ENCODE measurements at places on chromosomes 1 and 21. TPM values are rescaled to one million over a fixed set of nuclear protein-coding genes. Genes with fewer than 3 reads are reported as not detected.

GRCh38 chr1:156390469-156391365 lies 21.7 kb downstream of the RHBG start:
- DNase-seq, result no peak

GRCh38 chr1:224609333-224609732 lies 6.8 kb upstream of the CNIH3 start:
- DNase-seq, result no peak

DNA sequence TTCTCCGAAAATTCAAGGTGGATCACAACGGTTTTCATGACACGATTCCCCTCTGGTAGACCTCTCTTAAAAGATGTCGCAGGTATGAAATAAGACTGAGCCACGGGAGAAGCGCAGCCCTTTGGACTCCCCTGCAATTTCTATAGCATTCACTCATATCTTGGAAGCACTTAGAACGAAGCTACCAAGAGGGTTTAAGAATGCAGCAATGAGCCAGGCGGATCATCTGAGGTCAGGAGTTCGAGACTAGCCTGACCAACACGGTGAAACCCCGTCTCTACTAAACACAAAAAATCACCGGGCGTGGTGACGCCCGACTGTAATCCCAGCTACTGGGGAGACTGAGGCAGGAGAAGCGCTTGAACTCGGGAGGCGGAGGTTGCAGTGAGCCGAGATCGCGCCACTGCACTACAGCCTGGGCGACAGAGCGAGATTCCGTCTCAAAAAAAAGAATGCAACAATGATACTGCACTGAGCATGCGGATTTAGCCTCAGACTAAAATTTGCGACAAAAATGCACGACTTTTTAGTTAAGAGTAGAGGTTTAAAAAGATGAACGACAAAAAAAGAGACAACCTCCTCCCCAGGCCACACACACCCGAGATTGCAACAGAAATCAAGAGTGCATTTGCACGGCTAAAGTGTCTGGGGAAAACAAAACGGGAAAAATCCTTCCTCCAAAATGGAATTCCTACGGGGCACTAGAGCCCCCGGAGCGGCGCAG lies 743 bp downstream of the TOMM20 start:
- no peak for DNase-seq

DNA sequence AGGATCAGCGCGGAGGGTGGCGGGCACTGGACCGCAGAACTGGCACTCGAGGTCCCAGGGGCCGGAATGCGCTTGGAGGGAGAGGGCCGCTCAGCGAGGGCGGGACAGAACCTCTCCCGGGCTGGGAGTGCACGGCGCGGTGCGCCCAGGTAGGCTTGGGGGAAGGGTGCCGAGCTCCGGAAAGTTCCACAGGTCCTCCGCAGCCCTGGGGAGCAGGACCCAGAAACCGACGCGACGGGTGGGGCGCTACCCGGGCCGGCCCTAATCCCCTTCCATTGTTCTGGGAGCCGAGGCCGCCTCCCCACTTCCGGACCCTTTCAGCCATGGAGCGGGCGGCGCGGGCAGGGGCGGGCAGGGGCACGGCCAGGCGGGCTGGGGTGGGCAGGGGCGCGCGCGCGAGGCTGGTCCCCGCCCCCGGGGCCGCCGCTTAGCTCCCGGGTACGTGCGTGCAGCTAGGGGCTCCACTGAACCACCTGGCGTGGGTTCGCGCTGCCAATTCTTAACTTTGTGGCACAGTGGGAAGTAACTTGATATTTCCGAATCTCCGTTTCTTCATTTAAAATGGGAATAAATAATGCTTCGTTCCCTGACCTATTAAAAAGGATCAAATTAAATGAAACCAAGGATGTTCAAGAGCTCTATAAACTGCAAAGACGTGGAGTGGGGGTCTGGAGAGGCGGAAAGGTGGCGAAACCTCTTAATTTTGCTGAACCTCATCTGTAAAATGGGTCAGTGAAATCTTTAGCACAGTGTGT lies 20.7 kb downstream of the LGR6 start:
- DNase-seq, result no peak

DNA sequence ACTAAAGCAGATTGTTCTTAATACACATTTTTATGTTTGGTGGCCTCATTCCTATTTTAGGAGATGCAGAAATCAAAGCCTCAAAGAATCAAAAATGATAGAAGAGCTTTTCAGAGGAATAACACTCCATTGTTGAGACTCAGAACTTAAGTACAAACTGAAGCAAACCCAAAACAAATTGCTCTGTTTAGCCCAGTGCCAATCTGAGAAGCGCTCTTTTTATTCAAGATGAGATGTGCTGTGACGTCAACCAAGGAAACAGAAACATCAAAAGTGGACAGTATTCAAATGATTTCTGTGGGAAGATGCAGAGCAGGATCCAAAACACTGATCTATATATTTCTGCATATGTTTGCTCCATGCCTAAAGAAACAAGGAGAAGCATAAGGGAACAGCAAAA lies 18.0 kb downstream of the COLGALT2 start:
- no peak for DNase-seq

- no peak for DNase-seq
Measured at GRCh38 chr1:174391716-174392115, 56.0 kb upstream of the GPR52 start.

Gene AMPD1
- 0.27 TPM for polyA plus RNA-seq

DNA sequence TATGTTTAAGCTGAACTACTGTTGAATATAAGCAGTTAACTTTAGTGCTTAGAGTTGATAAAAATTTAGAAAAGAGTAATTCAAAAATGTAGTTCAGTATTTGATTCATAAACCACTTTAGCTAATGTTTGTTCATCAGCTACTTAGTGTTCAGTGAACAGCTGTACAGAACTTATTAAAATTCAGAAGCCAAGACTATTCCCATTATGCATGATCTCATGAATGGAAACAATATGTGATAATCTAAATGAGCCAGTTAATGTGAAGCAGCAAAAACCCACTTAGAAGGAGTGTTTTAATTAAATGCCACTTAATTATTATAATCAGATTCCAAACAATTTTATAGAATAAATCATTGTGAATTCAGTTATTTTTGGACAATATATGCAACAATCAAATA lies 92.9 kb upstream of the NEGR1 start:
- no peak for DNase-seq

DNA sequence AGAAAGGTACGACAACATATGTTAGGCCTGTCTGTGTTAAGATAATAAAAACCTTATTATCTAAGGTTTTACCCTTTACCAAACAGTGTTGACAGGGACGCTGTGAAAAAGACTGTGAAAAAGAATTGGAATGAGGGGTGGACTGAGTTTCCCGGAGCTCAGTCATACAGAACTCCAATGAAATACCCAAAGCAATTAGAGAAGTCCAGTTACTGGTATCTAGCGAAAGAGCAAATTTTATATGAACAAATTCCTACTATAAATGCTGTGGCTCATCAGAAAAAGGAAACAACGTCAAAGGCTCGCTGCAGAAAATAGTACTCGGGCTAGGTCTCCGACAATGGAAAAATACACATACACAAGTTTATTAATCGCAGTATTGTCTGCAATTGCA lies 708 bp upstream of the RBBP5 start:
- DNase-seq, result no peak

DNA sequence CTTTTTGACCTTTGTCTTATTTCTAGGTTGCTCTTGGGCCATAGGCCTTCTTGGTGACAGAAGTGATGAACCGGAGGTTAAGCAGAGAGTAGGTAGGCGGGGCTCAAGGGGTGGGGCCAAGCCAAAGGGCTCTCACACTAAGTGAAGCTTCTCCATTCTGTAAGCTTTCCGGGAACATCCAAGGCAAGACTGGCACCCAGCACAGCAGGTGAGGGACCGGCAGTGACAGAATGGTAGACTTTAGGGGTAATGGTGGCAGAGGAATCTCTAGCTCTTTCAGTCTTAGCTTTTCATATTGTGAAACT lies at the start of gene TNFAIP8L2:
TNFAIP8L2 (plus strand) TSS at position 135 of the 305 bp plus-strand sequence. CDS start 2,049 bp downstream, outside the sequence.
- DNase-seq, result peak; percentile 75
